ENCODE measurements at places on chromosomes 2 and 18.
A peak's percentile ranks its signal among the peaks of the same experiment; 100 is the strongest.

- no peak for DNase-seq
These were observed 45.5 kb downstream of the KCMF1 start for GRCh38 chr2:85016446-85016845.

GRCh38 chr18:370751-371608 lies 103.1 kb upstream of the THOC1 start:
- DNase-seq, result no peak

GRCh38 chr2:42040643-42041278 lies 7.1 kb upstream of the PKDCC start:
- no peak for DNase-seq

DNA sequence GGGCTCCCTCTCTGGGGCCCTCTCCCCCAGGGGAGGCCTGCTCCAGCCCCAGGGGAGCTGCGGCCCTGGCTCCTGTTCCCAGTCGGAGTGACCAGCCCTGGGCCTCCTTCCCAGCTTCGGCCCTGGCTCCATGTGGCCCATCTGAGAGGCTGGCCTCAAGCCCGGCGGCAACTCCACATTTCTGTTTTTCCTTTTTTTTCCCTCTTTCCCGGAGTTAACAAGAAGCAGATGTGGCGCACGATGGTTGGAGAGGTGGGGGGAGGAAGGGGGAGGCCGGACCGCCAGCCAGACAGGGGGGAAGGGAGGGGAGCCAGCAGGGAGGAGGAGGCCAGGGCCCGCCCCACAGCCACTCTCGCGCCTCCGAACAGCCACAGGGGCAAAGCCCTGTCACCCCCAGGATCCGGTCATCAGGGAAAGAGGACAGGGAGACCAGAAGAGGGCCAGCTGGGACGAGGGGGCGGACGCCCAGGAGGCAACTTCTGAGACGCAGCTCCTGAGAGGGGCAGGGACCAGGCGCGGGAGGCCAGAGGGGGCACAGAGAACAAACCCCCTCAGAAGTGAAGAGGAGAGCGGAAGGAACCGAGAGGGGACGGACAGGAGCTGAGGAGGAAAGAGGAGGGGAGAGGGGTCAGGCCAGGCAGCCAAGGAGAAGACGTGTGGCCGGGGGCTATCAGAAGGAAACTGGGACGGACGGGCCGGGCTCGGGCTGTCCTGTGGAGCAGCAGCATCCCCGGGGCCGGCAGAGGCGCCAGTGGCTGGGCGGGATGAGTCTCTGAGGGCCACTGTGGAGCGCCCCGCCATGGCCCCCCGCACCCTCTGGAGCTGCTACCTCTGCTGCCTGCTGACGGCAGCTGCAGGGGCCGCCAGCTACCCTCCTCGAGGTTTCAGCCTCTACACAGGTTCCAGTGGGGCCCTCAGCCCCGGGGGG lies at the start of gene EMILIN1:
Gene EMILIN1, plus strand, starts transcription at position 349 of the 928 bp plus-strand sequence. Its CDS starts 451 bp downstream, at position 800.
- DNase-seq, result peak; percentile 86

DNA sequence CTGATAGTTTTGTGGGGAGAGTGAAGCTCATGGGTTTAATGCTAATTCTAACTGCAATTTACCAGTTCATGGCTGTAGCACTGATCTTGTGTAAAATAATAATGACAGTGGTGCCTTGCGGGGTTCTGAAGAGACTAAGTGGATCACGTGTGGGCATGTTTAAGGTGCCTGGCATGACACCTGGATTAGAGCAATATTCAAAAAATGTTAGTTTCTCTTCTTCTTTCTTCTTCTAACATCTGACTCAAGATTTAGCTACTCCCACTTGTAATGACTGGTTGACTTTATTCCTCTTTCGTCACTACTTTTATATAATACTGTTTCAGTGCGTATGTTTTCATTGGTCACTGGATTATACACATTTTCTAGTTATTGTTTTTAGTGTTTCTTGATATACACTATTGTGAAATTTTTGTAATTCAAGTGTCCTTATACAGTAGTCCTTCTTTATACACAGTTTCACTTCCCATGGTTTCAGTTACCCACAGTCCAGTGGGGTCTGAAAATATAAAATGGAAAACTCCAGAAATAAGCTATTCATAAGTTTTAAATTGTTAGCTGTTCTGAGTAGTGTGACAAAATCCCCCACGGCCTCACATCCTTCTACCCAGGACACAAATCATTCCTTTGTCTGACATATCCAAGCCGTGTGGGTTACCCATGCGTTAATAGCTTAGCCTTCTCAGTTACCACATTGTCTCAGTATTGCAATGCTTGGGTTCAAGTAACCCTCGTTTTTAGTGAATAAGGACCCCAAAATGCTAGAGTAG lies 662.2 kb upstream of the CNTNAP5 start:
- DNase-seq, result no peak

DNA sequence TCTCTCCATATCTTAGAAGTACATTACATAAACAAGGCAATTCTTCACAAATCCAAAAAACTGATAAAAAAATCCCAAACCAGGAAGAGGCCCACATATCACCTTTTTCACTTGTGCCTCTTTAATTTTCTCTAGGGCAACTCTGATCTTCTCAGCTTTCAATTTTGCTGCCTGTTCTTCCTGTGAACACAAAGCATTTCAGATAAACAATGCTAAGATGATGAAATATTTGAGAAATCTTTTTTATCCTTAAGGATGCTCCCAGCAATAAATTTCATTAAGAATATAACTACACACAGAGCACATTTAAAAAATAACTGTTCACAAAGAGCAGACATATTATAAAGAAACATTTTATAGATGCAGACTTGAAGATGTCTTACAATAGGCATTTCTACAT lies 73.4 kb downstream of the RAPH1 start:
- DNase-seq, result no peak

DNA sequence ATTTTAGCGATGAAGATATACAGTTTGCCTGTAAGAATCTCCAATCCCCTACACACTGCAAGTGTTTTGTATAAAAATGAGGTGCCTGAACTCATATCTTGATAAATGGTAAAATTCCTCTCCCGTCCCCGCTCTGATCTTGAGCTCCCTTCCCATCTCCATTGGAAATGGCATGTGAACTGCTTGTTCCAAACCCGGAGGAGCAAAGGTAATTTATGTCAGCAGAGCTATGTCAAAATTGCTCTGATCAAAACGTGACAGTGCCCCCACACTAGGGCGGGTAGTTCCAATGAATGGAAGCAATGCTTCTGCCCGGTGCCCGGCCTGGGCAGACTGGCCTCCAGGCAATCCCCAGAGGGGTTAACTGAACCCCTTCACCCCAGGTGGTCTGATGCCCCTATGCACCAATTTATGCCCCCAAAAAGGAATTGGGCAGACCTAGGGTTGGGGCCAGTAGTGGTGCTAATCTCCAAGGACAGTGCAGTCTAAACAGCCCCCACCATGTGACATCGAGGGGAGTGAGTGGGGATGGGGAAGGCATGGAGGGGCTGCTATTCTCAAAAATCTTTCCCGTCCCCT lies 3.6 kb upstream of the GMPPA start:
- no peak for DNase-seq

- DNase-seq, result no peak
These were observed 106.5 kb upstream of the ATP8B1 start for GRCh38 chr18:57909620-57910019.

GRCh38 chr18:36653141-36653869 lies 175.5 kb downstream of the TPGS2 start:
- no peak for DNase-seq
